Mucosa of gallbladder (tissue), 1 donor: ENCODE measurements at places on chromosomes 2 and 18. TPM values are rescaled to one million over a fixed set of nuclear protein-coding genes. Genes with fewer than 3 reads are reported as not detected.

EFHD1 gene
- 6.0 TPM for total RNA-seq

EIF2AK2 gene
- 28.7 TPM for total RNA-seq

QPCT gene
- total RNA-seq, result 7.9 TPM

SLC9A4 gene
- total RNA-seq, result 19.9 TPM

SERPINB13 gene
- not detected for total RNA-seq

IL37 gene
- 0.29 TPM for total RNA-seq

RETREG2 gene
- 116 TPM for total RNA-seq
